GM23338 (cell line): ENCODE measurements at places on chromosomes 4 and X.

- DNase-seq = no peak
Measured at GRCh38 chr4:121155893-121156292, 8.2 kb downstream of the TNIP3 start.

GRCh38 chrX:50483283-50483682, 12.7 kb upstream of the DGKK start:
- DNase-seq = no peak

GRCh38 chr4:3107691-3108121, 33.2 kb downstream of the HTT start:
- no peak for DNase-seq

GRCh38 chr4:37864786-37865185, 26.1 kb upstream of the TBC1D1 start:
- DNase-seq = no peak

DNA sequence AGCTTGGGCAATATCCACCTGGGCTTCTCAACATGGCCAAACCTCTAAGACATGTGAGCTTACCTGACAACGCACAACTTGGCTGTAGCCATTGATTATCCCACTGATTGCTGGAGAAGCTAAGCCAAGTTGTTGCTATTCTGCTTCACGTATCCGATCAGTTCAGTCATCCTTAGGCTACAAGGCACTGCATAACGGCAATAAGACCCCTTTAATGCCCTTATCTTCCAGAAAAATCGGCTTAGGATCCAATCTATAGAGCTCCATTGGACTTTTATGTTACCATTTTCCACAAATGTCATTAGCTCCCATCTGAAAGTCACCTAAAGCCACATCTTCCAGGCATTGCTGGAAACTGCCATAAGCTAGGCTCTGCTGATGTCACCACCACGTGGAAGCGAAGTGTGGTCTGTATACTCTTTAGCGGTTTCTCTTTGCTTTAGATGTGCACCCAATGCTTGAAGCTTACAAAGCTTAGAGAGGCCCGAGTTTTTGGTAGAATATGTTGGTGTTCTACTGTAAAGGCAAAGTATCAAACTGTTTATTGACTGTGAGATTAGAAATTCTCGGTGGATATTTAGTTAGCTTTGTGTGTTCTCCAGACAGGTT, 163.1 kb downstream of the CPE start:
- no peak for DNase-seq

GRCh38 chrX:44918722-44919121, 45.7 kb downstream of the KDM6A start:
- no peak for DNase-seq

DNA sequence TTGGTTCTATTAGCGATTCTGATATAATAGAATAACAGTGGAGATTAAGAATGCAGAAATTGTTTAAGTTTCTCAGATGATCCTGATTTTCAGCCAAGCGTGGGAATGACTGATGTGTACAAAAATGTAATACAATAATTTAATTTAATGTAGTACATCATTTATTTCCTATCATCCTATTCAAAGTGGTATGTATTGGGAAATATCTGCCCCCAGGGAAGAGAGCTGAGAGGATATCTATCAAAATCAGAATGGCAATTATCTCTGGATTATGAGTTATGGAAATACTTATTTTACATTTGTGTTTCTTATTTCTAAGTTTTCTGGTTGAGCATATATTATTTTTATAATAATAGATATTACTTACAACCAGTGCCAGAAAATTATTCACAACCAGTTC, 3.9 kb downstream of the FABP2 start:
- DNase-seq = no peak

DNA sequence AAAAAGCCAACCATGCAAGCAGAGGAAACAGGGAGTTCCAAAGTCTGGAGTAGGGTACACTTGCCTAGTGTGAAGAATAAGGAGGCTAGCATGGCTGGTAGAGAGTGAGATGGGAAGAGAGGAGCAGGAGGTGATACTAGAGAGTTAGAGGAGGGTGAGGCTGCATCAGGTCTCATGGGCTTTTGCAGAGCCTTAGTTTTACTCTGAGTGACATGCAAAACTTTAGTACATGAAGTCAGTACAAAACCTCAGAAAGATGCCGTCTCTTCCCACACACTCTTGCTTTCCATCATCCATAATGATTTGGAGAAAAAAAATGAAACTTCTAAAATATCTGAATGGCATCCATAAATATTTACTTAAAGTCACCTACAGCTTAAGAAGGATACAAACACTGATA, 5.0 kb downstream of the OPRPN start:
- DNase-seq = no peak

DNA sequence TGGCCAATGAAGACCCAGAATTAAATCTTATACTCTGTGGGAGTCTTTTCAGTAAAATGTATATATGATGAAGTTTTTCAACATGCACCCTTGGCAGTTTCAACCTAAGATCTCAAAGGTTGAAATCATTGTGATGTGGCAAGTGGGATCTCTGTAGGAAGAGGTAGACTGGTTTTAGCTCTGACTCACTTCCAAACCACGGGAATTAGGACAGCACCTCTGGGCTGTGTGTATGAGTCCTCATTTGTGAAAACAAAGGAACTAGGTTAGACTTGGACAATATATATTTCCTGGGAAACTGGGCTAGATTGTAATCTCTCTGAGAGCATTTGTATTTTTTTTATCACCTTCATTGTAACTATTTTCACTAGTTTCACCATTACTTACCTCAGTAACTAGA, 333.0 kb downstream of the ADGRL3 start:
- no peak for DNase-seq

GRCh38 chrX:134547047-134547679, 87.2 kb downstream of the HPRT1 start:
- no peak for DNase-seq

DNA sequence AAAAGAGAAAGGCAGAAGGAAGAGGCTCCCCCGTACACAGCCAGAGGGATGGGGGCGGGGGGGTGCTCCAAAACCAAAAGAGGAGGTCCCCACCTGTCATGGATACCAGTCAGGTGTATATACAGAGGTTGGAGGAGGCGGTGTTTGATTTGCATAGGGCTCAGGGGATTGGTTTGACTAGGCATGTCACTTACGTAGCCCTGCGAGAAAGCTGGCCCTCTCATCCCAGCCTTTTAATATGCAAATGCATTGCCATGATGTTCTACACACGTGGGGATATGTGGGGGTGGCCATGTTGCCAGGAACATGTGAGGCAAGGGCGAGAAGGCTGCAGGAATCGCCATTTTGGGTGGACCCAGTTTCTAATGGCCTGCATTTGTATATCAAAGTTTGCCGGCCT, 38.6 kb downstream of the TMEM150C start:
- DNase-seq = peak; percentile 48

- no peak for DNase-seq
Measured at GRCh38 chrX:154791939-154792338, 13.3 kb downstream of the MPP1 start.
